ENCODE measurements at places on chromosomes 2 and 18.

DNA sequence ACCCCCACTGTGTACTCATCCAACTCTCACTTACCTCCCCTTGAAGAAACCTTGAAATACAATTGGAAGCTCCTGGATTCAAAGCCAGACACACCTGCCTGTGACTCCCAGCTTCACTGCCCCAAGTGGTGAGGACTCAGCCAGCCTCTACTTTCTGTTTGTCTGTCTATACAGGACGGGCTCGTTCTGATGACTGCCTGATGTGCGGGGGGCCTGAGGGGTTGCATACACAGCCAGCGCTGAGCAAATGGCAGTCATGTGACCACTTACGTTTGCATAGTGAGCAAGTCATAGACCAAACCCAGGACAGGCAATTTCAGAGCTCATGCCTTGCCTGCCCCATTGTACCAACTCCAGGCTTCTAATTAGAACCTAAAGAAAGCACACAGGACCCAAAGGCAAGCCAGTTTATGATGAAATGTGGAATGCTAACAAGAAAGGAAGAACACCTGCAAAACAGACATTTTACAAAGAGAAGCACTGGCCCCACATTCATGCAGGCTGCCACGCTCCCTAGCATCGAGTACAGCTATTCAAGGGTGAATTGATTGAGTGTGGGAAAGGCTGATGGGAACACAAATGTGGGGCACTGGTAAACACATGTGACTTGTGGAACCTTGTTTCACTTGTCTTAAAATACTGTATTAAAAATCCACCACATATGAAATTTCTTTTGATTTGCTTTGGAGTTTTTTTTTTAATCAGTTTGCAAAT lies 137.8 kb downstream of the LNPK start:
- no peaks in the 10 kb centered on the region for H3K36me3 ChIP-seq
- no peak for DNase-seq
- H3K27ac ChIP-seq = no peak overlapping the region
- H3K4me3 ChIP-seq = no peak overlapping the region

- peak overlapping the region; percentile 80 for H3K27ac ChIP-seq
- peaks cover 67% of the 10 kb centered on the region for H3K36me3 ChIP-seq
- H3K27me3 ChIP-seq = no peaks in the 10 kb centered on the region
- H3K4me3 ChIP-seq = peak overlapping the region; percentile 87
- H3K4me1 ChIP-seq = peaks cover 62% of the 10 kb centered on the region
Measured at GRCh38 chr2:201185863-201186262, 2.9 kb downstream of the CASP10 start.

- no peaks in the 10 kb centered on the region for H3K36me3 ChIP-seq
- H3K27ac ChIP-seq = no peak overlapping the region
- no peak for DNase-seq
- no peaks in the 10 kb centered on the region for H3K4me1 ChIP-seq
- H3K4me3 ChIP-seq = no peak overlapping the region
- H3K27me3 ChIP-seq = peaks cover 11% of the 10 kb centered on the region
Measured at GRCh38 chr2:236103981-236104380, 64.2 kb downstream of the GBX2 start.

- no peak overlapping the region for H3K27ac ChIP-seq
- H3K4me3 ChIP-seq = no peak overlapping the region
Measured at GRCh38 chr2:143584936-143585335, 455.7 kb downstream of the ARHGAP15 start.

- H3K27ac ChIP-seq = peak overlapping the region; percentile 65
- no peak for DNase-seq
- H3K36me3 ChIP-seq = peaks cover 37% of the 10 kb centered on the region
- H3K4me3 ChIP-seq = no peak overlapping the region
Measured at GRCh38 chr2:233115121-233115520, 55.0 kb downstream of the INPP5D start.

GRCh38 chr2:161241894-161242293 lies 66.3 kb upstream of the PSMD14 start:
- peaks cover 6% of the 10 kb centered on the region for H3K36me3 ChIP-seq
- peaks cover 54% of the 10 kb centered on the region for H3K4me1 ChIP-seq
- no peak overlapping the region for H3K4me3 ChIP-seq
- peaks cover 11% of the 10 kb centered on the region for H3K27me3 ChIP-seq

DNA sequence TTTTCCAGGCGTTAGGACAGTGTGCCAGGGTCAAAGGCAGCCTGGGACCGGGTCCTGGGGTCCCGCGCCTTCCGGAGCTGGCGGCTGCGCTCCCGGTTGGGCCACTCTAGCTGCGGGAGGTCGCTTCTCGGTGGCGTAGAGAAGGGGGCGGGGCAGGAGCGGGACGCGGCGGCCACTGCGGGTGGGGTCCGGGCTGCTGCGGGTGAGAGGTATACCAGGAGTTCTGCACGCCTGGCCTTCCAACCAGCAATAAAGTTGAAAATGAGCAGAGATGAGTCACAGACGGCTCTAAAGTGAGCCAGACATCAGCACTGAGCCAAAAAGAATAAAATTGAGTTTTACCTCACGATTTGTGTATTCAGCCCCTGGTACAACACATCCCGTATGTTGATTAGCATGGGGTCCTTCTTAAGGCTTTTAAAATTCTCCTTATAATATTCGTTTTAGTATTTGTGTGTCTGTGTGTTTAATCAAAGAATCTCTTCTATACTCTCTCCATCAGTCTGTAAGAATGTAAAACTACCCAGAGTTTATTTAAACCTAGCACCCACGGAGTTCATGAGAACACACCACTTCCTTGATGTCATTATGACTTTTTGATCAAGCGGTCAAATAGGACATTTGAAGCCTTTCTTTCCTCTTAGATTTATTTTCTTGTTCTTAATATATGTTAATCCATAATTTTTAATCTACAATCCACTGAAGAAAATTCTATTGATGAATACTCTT lies at the start of gene C1GALT1C1L:
TSS of gene C1GALT1C1L (minus strand) at position 108 of the 729 bp plus-strand sequence. CDS start at position 1, 107 bp downstream.
- no peaks in the 10 kb centered on the region for H3K4me1 ChIP-seq
- no peaks in the 10 kb centered on the region for H3K36me3 ChIP-seq
- DNase-seq = peak; percentile 28

GRCh38 chr2:144215701-144216675 lies 303.9 kb downstream of the ZEB2 start:
- peak overlapping the region; percentile 19 for H3K27ac ChIP-seq
- H3K27me3 ChIP-seq = no peaks in the 10 kb centered on the region
- no peak for DNase-seq
- no peaks in the 10 kb centered on the region for H3K36me3 ChIP-seq
- peaks cover 18% of the 10 kb centered on the region for H3K4me1 ChIP-seq
- no peak overlapping the region for H3K4me3 ChIP-seq
